ENCODE measurements at places on chromosomes 12 and 14. TPM values are rescaled to one million over a fixed set of nuclear protein-coding genes. Genes with fewer than 3 reads are reported as not detected.

DNA sequence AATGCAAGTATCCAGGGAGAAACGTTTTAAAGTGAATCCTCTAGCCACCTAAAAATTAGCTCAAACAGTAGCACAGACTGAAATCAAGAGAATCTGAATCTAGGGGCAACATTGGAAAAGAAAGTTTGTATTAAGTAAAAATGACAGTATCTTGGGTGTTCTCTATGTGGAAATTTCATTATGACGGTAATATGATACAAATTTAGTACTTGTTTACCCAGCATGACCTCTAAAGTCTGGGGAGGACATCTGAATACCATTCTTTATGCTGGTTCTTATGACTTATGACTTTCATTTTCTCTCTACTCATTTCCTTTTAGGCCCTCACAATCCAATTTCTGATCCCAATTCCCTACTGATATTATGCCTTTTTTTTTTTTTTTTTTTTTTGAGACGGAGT lies 14.0 kb downstream of the GTSF1 start:
- H3K4me3 ChIP-seq = no peak overlapping the region
- H3K4me1 ChIP-seq = no peaks in the 10 kb centered on the region
- H3K27me3 ChIP-seq = peaks cover 56% of the 10 kb centered on the region
- no peak for DNase-seq
- H3K36me3 ChIP-seq = no peaks in the 10 kb centered on the region

SEL1L gene
- total RNA-seq = 43.5 TPM

GRCh38 chr12:107857191-107857590 lies 82.7 kb downstream of the ASCL4 start:
- DNase-seq = no peak
- H3K27ac ChIP-seq = no peak overlapping the region
- peaks cover 32% of the 10 kb centered on the region for H3K27me3 ChIP-seq
- H3K36me3 ChIP-seq = no peaks in the 10 kb centered on the region
- H3K4me1 ChIP-seq = no peaks in the 10 kb centered on the region
- no peak overlapping the region for H3K4me3 ChIP-seq

GRCh38 chr12:52649066-52649465 lies 2.9 kb downstream of the KRT2 start:
- H3K4me3 ChIP-seq = no peak overlapping the region
- peaks cover 51% of the 10 kb centered on the region for H3K27me3 ChIP-seq
- no peaks in the 10 kb centered on the region for H3K4me1 ChIP-seq
- DNase-seq = no peak
- H3K27ac ChIP-seq = no peak overlapping the region

HOXC10 gene
- total RNA-seq = 3.2 TPM

TTC9 gene
- 0.38 TPM for total RNA-seq

MYO1A gene
- not detected for total RNA-seq

DNA sequence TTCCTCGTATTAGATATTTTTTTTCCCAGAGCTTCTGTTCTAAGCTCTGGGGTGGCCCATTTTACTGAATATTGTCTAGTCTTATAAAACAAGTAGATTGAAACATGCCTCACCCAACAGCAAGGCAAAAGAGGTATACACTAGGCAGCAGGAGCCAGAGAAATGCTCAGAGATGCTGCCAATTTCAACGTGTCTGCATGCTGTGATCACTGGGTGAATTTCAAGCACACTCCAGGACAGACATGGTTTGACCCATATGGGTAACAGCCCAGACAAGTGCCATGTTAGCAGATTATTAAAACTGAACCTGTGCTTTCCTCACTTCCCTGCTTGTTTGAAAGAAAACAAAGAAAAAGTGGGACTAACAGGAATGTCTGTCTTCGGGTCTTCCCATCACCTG lies 321.3 kb downstream of the MED13L start:
- peaks cover 31% of the 10 kb centered on the region for H3K36me3 ChIP-seq
- no peaks in the 10 kb centered on the region for H3K27me3 ChIP-seq
- H3K4me1 ChIP-seq = peaks cover 11% of the 10 kb centered on the region
- no peak overlapping the region for H3K4me3 ChIP-seq
- no peak overlapping the region for H3K27ac ChIP-seq
- no peak for DNase-seq

STX2 gene
- total RNA-seq = 47.9 TPM

- H3K4me1 ChIP-seq = peaks cover 11% of the 10 kb centered on the region
- peaks cover 12% of the 10 kb centered on the region for H3K36me3 ChIP-seq
- no peak for DNase-seq
- H3K27ac ChIP-seq = no peak overlapping the region
These were observed 36.8 kb downstream of the NIN start for GRCh38 chr14:50794068-50794645.

- no peaks in the 10 kb centered on the region for H3K27me3 ChIP-seq
- H3K4me3 ChIP-seq = no peak overlapping the region
- H3K36me3 ChIP-seq = peaks cover 7% of the 10 kb centered on the region
- no peak overlapping the region for H3K27ac ChIP-seq
These were observed 96.0 kb downstream of the SRGAP1 start for GRCh38 chr12:63940310-63941005.

GRCh38 chr12:32034045-32034444 lies 72.6 kb upstream of the BICD1 start:
- no peaks in the 10 kb centered on the region for H3K4me1 ChIP-seq
- no peak for DNase-seq
- H3K4me3 ChIP-seq = no peak overlapping the region
- no peaks in the 10 kb centered on the region for H3K27me3 ChIP-seq
